ENCODE measurements at places on chromosomes 3 and 15.

DNA sequence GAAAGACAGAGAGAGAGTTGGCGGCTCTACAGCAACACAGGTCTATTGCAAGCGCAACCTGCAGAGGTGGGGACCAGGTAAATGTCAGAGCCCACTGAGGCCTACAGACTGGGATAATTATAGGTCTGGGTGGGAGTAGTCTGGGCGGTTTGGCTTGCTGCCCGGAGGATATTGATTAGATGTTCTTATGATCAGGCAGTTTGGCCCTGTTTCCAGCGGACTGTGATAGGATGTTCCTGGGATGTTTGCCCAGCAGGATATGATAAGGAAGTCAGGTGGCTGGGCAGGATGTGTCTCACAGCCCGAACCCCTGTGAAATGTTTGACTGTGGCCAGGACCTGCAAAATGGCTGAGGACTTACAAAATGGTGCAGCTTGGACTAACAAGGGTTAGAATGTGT, 364.9 kb downstream of the NAALADL2 start:
- no peak for DNase-seq

GRCh38 chr3:134340982-134341365, 33.3 kb downstream of the AMOTL2 start:
- DNase-seq, result no peak

DNA sequence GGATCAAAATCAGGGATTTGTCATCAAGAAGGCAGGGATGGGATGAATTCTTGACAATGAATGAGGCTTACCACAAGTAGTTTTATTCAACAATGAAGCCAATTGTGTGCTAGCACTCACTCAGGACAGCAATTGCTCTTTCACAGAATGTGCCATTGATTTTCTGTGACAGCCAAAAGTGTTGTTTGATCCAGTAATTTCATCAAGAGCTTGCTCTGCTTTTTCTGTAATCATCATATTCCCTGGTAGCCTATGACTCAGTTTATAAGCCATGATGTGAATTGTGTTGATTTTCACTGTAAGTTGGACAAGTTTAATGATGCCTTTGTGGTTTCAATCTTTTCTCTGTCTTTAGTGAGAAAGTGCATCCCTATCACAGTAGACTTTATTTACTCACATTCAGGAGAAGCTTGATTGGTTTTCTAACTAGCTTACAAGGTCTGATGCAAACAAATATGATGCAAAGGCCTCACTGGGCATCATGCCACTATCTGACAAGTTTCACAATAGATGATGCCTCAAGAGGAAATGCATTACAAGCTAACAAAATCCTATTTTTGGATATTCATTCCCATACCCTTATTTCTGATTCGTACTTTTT, 13.6 kb upstream of the CSRNP1 start:
- no peak for DNase-seq

GRCh38 chr3:17639765-17640164, 102.7 kb downstream of the TBC1D5 start:
- DNase-seq, result no peak

DNA sequence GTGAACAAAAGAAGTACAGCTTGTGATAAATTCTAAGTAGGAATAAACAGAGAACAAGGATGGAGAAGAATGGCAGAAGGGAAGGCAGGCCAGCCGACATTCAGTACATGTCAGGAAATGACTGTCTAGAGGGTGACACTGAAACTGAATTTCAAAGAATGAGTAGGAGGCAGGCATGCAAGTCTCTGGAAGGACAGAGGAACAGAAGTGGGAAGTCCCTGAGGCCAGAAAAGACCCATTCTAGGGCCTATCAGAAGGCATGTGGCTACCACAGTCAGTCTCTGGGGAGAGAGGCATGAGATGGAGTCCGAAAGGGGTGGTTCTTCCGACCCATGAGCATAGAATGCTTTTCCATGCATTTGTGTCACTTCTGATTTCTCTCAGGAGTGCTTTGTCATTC, 243.5 kb upstream of the UBE2E2 start:
- no peak for DNase-seq

GRCh38 chr3:25532431-25533162, 104.5 kb downstream of the RARB start:
- DNase-seq, result no peak

DNA sequence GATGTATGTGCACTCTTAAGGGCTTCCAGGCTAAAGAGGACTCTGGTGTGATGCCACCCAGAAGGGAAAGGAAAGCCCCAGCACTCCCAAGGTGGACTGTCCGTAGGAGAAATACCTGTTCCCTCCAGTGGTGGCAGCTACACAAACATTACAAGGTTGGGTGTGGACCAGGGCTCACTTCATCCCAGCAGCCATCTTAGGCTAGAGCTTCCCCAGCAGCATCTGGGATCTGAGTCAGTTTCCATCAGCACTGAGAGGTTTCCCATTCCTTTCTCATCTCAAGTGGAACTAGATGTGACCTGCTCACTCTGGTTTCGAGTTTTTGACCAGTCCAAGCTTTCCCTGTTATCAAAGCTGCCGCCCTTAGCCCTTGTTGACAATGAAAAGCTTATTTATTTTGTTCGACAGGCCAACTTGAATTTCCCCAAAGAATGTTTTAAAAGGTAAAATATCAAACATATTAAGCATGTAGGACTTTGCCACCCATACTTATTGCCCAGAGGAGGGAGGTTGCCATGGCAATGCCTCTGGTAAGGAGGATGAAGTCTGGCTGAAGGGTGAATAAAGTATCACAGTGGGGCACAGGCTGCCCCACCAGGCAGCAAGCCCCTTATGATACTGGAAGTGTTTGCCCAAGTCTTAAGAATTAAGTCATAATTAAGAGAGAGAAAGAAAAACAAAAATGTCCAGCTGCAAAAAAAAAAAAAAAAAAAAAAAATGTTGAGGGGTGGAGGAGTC, 28.9 kb downstream of the CLDN18 start:
- no peak for DNase-seq

- DNase-seq, result no peak
Observed at GRCh38 chr3:117019082-117019713, 309.6 kb downstream of the TUSC7 start.

GRCh38 chr3:24220859-24221657, 273.6 kb downstream of the THRB start:
- no peak for DNase-seq

All from activated CD4-positive, alpha-beta T cell treated with anti-CD3 and anti-CD28 coated beads, Interleukin-2, amount 50 U/mL, for 1 hour (primary cell).